Stimulated activated CD4-positive, alpha-beta T cell treated with anti-CD3 and anti-CD28 coated beads, Interleukin-2, amount 100 ng/mL, for 24 hours (primary cell): ENCODE measurements at places on chromosomes 1 and 21.

- DNase-seq: no peak
Observed at GRCh38 chr21:44506279-44507255, 33.4 kb downstream of the KRTAP10-1 start.

DNA sequence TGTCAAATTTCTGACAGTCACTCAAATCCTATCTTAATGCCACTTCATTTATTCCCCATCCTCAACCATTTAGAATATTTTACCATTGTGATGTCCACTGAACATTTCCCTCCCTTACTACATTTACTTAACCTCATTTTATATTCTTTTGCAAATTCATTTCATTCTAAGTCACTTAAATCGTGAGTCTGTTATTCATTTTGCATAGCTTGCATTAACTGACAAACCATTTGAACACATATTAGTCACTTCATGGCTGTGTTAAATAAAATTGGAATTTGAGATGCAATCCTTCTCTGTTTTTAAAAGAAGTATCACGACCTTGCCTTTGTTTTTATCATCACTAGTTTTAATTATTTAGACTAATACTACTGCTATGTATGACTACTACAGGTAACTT, 199.4 kb upstream of the COL11A1 start:
- DNase-seq: no peak

GRCh38 chr1:92822879-92823278, 9.0 kb upstream of the RPL5 start:
- DNase-seq: no peak

DNA sequence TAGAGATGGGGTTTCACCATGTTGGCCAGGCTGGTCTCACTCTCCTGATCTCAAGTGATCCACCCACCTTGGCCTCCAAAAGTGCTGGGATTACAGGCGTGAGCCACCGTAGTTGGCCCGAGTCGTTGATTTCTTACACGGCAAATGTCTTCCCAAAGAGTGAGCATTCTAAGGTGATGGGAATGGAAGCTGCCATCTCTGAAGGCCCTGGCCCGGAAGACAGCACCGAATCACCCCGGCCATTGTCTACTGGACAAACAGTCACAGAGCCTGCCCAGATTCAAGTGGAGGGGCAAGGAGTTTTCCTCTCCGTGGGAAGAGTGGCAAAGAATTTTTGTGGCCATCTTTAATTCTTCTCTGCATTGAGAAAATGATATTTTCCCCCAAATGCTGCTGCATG, 92.1 kb upstream of the AJAP1 start:
- DNase-seq: no peak

GRCh38 chr1:30908316-30908695, 252 bp downstream of the SDC3 start:
- no peak for DNase-seq

DNA sequence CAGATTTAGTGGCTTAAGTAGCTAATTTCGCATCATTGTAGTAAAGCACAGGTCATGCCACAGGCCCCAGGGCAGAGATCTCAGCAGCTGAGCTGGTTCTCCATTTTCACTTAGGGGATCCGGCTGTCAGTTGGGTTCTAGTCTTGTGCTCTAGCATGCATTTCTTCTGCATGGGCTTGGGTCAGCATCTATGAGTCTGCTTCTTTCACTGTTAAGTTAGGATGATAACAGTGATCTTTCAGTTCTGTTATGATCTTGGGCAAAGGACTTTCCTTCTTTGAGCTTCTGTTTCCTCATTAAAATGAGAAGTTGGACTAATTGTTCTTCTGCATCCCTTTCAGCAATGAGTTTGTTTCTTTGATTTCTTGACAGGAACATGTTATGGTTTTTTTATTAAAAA, 123.6 kb upstream of the DNAH14 start:
- DNase-seq: no peak

DNA sequence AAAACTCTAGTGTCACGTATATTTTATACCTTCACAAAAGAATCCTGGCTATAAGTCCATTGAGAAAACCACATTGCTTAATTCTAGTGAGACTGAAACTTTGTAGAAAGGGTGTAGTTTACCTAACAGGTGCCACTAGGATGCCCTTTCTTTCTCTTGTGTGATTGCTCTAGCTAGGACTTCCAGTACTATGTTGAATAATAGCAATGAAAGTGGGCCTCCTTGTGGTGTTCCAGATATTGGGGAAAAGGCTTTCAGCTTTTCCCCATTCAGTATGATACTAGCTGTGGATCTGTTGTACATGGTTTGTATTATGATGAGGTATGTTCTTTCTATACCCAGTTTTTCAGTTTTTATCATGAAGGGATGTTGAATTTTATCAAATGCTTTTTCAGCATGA, 39.7 kb upstream of the CHODL start:
- no peak for DNase-seq

- DNase-seq: no peak
Observed at GRCh38 chr1:47409311-47410067, 6.6 kb upstream of the FOXE3 start.

- DNase-seq: no peak
Observed at GRCh38 chr1:94146273-94146672, 25.3 kb upstream of the ABCA4 start.
